HT1080 (cell line): ENCODE measurements at places on chromosomes 12 and 14.

GRCh38 chr12:8449355-8449859, 6.4 kb upstream of the CLEC6A start:
- DNase-seq = no peak

- DNase-seq = no peak
These were observed 79.7 kb downstream of the PTPRR start for GRCh38 chr12:70840656-70841350.

GRCh38 chr12:112096070-112096469, 12.5 kb downstream of the NAA25 start:
- no peak for DNase-seq

DNA sequence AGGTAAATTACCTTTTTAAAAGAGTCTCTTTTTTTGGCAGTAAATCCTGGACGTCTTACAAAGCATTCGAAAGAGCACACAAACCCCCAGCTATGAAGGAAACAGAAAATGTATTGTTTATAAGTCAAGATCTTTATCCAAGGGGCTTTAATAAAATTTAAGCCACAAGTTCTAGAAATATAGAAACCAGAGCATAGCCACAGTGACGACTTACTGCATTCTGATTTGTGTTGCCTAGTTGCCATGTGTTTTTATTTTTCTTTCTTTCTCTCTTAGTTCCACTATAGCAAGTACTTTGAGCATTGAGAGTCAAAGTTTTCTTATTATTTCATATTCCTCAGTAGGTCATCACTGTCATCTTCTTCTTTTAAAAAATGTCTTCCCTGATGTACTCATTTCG, 47.8 kb upstream of the TBPL2 start:
- DNase-seq = no peak

DNA sequence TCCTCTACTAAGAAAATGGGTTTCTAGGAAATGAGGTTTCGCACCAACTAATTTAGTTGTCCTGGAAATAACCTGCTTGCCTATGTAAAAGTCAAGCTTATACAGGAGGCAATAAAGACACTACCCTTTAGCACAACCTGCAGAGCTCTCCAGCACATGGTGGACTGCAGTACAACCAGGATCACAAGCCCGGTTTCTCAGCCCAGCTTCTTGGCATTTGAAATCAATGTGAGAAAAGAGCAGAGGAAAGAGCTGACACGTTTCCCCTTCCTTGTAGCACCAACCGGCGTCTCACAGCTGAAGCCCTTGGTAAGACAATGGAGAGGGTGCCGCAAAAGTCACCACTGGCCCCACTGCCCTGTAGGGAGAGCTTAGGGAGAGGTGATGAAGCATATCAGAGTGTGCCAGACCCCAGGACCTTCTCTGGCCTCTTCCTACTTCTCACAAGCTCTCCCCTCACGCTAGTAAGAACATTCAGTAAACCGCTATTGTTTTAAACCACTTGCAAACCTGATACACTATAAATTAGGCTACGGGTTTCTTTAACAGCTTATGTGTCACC, 8.6 kb downstream of the SPTLC2 start:
- DNase-seq = no peak
